ENCODE measurements at places on chromosomes 1 and 21.

GRCh38 chr1:159889202-159889601 lies 10.8 kb downstream of the CFAP45 start:
- no peak overlapping the region for H3K4me3 ChIP-seq
- no peak for DNase-seq
- H3K27me3 ChIP-seq, result no peaks in the 10 kb centered on the region

DNA sequence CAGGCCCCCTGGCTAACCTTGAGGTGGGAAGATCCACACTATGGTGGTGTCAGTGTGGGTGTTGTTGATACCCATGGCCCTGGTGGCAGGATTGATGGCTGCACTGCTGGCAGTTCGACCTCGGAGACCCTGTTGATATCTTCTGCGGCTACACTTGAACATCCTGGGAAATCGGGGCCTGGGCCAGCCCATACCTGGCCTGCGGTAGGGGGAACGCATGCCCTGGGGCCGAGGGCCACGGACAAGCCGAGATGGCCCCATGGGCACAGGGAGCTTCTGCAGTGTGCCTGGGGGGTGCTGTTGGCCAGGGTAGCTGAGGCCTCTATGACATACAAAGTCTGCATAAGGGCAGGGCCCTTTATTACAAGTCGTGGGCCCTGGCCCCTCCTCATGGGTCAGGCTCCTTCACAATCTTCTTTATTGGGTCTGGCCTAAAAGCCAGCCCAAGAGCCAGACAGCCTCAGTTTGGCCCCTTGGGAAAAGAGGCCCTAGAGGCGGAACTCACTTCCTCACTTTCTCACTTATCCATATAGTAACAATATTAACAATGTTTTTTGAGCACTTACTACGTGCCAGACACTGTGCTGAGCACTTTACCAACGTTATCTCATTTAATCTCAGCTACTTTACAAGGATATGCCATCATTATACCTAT lies at the start of gene P3R3URF:
P3R3URF (minus strand) TSS at position 278 of the 655 bp plus-strand sequence; CDS start at position 261, 17 bp downstream.
- H3K4me3 ChIP-seq, result no peak within 1 kb of the TSS
- H3K36me3 ChIP-seq, result no peaks in the 10 kb centered on the region
- no peaks in the 10 kb centered on the region for H3K4me1 ChIP-seq
- no peaks in the 10 kb centered on the region for H3K27me3 ChIP-seq
- H3K27ac ChIP-seq, result no peak within 1 kb of the TSS

DNA sequence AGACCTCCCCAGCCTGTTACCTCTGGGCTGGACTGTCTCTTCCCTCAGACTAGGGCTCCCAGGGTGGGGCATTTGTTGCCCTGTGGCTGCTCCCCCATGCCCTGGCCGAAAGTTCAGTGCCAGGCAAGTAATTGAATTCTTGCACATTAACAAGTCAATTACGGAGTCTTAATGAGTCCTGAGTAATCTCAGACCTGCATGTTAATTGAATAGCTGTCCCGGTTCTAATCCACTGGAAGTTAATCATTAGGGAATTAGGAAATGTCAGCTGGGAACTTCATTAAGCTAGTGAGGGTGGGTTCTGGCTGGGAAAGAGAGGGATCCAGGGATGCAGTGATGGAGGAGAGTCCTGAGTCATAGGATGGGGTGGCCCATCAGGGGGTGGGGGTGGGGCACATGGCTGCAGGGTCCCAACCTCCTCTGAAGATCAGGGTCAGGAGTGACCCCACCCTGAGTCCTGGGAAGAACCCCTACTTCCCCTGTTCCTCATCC lies 47.1 kb upstream of the CSF3R start:
- peaks cover 5% of the 10 kb centered on the region for H3K27me3 ChIP-seq
- no peaks in the 10 kb centered on the region for H3K36me3 ChIP-seq
- no peak overlapping the region for H3K27ac ChIP-seq
- no peaks in the 10 kb centered on the region for H3K4me1 ChIP-seq
- DNase-seq, result no peak
- no peak overlapping the region for H3K4me3 ChIP-seq

GRCh38 chr1:232511172-232511571 lies 118.8 kb downstream of the SIPA1L2 start:
- no peaks in the 10 kb centered on the region for H3K4me1 ChIP-seq
- H3K27ac ChIP-seq, result no peak overlapping the region
- no peak overlapping the region for H3K4me3 ChIP-seq
- no peaks in the 10 kb centered on the region for H3K27me3 ChIP-seq

DNA sequence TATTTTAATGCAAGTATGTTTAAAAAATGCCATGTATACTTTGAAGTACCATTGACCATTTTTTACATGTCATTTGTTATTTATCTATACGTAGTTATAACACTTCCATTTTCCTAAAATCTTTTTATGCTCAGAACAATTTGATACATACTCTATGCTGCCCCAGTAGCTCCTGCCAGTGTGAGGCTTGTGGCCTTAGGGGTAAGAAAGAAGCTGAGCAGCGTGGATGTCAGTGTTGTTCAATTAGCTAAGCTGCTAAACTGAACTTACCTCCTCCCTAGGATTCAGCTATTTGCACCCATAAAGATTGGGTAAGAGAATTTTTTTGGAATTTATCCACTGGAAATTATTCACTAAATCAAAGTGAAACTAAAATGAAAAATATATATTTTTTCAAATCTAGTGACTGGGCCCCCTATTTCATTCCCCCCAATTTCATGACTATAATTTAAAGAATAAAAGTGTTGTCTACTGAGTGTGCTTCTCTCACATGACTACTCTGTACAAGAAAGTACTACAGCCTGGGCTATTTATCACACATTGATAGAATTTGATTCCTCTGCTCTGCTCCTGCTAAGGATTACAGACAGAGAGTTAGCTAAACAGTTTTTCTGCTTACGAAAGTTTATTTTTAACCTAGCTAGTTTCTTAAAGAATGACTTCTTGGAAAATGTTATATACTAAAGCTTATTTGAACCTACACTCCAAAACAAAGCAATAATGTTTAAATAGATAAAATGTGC lies 1030.3 kb upstream of the ADGRL4 start:
- no peaks in the 10 kb centered on the region for H3K4me1 ChIP-seq
- H3K4me3 ChIP-seq, result no peak overlapping the region
- no peak overlapping the region for H3K27ac ChIP-seq
- DNase-seq, result no peak

DNA sequence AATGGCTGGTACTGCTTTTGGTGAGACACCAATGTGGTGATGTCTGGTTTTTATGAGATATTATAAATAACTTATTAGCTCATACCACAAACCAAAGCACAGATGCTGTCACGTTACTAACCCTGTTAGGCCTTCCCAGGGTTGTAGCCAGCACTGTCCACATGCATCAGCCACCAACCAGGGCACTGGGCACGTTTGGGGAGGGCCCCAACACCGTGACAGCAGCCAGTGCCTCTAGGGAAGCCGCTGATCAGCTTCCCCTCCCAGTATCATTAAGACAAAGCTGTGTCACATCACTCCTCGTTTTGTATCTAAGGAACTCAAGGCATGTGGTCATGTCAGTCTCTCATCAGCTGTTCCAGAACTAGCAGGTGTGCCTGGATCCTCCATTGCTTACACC lies 13.9 kb downstream of the URB1 start:
- H3K4me1 ChIP-seq, result no peaks in the 10 kb centered on the region
- DNase-seq, result no peak
